ENCODE measurements at places on chromosomes 2 and 18. TPM values are rescaled to one million over a fixed set of nuclear protein-coding genes. Genes with fewer than 3 reads are reported as not detected.

Gene ACADL
- 0.12 TPM for total RNA-seq

Gene TUBA3E
- not detected for total RNA-seq

Gene GALR1
- 0.02 TPM for total RNA-seq

Gene SCYGR6
- not detected for total RNA-seq

Gene RAB17
- total RNA-seq: 34.7 TPM

Gene OSR1
- total RNA-seq: 2.4 TPM

DNA sequence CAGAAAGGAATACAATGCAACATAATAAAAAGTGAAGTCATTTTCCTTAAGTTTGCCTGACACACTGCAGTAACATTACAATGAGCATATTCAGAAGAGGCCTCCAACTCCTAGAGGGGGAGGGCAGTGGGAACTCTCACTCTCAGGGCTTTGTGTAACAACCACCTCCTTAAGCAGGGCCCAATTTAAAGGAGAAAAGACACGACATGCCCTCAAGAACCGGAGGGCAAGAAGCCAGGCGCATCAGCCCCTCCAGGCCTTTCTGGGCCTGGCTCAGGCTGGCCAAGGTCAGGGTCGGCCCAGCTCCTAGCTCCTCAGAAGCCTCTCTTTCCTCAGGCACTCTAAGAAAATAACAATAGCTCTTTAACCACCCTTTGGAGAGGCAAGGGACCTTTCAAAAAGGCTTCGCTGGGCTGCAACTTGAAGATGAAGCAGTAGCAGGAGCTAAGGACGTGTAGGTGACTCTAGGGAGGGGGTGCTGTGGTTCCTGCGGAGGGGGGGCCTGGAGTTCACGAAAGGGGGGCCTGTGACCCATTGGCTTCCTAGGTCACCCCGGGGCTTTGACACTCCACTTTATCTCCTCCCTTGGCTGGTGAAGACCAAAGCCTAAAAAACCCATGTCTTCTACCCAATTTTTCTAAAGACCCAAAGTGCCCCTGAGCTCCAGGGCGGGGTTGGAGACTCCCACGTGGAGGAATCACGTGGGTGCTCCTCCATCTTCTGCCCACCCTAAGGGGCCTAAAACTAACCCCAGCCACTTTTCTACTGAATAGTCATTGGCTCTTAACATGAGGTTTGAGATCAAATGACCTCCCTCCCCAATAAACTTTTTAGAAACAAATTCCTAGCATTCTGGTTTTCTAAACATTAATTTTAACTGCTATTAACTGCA, 13.3 kb downstream of the SERTAD2 start:
- no peak for DNase-seq

- no peak for DNase-seq
Observed at GRCh38 chr2:10252661-10253060, 50.0 kb upstream of the HPCAL1 start.

DNA sequence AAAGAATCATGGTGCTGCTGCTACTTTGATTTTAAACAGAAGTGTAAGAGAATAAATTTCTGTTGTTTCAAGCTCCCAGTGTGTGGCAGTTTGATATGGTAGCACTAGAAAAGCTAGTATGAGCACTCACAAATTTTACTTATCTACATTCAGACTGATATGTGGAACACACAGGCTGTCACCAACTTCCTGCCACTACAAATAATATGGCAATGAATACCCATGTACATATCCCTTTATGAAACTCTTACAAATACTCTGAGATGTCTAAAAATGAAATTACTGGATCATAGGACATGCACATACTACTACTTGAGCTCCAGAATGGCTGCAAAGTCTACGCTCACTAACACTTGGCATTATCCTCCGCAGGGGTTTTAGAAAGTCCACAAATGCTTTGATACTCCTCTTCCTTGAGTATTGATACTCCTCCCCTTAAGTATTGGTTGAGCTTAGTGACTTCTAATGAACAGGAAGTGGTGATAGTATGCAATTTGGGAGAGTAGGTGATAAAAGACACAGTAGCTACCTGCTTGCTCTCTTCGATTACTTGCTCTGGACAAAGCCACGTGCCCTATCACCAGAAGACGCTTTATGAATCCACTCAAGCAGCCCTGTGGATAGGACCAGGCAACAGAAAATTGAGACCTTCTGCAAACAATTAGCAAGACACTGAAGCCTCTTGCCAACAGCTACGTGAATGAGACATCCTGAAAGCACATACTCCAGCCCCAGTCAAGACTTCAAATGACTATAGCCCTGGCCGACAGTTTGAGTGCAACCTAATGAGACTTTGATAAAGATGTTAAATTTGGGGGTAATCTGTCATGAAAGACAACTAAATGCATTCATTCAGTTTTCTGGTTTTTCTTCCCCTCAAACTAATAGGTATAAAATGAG, 35.4 kb downstream of the FBXO11 start:
- no peak for DNase-seq

GRCh38 chr18:32257084-32257785, 67.4 kb downstream of the MEP1B start:
- no peak for DNase-seq

DNA sequence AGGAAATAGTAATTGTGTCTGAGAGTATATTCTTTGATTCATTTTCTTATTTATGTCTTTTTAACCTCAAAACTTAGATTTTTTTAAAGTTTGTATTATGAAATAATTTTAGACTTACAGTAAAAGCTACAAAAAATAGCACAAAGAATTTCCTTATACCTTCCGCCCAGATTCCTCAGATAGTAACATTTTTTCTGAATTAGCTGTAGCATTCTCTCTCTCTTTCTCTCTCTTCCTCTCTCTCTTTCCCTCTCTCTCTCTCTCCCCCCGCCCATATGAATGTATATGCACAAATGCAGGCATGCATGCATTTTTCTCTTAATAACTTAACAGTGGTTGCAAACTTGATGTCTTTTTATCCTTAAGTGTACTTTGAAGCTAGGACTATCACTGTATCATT, 361.1 kb upstream of the NRP2 start:
- no peak for DNase-seq

DNA sequence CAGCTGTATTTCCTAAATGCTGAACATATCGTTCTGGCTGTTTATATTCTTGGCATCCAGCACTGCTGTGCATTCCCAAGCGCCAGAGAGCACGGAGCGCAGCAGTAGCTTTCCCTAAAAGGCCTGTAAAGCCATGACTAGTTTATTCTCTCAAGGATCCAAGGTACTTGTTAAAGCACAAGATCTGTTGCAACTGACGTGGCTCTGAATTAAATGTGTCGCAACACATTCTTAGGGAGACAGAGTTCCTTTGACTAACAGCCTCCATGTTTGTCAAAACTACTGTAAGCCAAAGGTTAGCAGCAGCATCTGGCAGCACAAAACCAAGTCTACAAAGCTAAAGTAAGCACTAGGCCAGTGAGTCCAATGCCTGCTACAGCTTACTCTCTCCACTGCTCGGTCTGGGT, 188.6 kb upstream of the FN1 start:
- no peak for DNase-seq

GRCh38 chr2:232013701-232014353, 52.3 kb downstream of the DIS3L2 start:
- DNase-seq: no peak

- DNase-seq: peak; percentile 53
Observed at GRCh38 chr18:8367217-8367988, 241.8 kb upstream of the RAB12 start.

DNA sequence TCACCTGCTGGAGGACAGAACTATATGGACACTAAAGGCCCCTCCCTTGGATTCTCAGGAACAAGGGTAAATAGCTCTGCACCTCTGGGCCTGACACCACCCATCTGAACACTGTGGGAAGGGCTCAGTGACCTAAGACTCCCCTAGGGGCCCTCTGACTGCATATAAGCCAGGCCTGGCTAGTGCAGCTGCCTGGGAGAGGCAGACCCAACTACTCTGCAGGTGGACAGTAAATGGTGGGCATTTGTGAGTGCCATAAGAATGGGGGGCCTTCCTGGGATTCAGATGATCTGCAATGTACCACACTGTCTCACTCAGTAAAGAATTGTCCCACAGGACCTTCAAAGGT, 11.2 kb upstream of the WIPF1 start:
- no peak for DNase-seq

DNA sequence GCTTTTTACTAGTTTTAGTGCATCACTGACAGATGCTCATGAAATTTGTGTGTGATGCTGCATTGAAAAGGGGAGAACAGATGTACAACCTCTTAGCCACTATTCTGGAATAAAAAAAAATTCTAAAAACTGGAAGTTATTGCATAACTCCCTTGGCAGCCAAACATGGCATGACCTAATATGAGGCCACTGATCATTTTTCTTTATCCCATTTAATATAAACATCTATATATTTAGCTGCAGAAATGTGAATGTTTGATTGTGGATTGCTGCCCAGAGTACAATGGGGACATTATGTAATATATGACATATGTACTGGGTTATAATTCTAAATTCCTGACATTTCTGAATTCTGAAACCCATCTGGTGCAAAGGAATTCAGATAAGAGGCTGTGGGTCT, 86.5 kb downstream of the CDCA7 start:
- DNase-seq: no peak

GRCh38 chr2:190840569-190841172, 40.0 kb upstream of the GLS start:
- DNase-seq: no peak
